ENCODE measurements at places on chromosomes 2 and 18.

DNA sequence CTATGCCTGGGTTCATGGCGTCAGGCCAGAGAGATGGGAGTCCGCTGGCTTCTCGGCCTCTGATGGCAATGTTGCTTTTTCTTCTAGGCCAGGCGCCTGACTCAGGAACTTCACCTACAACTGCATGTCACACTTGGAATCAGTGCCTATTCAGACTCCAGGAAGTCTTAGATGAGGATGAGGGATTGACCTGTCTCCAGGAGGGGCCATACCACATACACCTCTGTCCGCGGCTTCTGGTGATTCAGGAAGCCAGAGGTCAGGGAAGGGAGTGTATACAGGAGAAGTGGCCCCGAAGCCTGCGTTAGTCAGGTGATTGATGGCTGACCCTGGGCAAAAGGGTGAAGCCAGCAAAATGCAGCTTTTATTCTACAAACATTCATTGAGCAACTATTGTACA, 109.1 kb upstream of the RMDN2 start:
- DNase-seq = no peak

DNA sequence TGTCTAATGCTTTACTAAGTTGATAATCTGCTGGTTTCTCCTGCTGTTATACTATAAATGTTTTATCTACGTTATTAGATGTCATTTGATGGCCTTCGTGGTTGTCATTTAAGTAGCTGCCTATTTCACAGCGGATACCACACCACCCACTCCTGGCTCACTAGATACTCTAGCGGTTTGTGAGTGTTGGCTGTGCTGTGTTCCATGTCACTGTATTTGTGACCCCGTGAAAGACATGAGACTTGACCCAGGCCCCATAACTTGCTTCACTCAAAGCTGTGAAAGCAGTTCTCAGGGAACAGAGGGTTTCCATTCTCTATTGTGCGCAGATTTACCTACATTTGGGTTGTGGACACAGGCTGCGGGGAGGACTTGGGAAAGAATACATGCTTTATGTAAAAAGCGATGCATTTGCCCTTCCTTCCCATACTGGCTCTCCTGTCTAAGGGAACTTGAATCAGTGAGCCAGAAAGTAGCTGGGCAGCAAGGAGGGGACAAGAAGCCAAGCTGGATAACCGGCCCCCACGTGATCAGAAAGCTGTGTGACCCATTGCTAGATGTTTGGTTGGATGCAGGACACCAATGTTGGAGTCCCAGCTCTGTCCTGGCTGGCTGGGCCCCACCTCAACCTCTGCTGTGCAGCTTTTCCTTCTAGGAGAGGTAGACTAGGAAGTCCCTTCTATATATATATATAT, 52.2 kb downstream of the PLB1 start:
- DNase-seq = no peak

- DNase-seq = no peak
These were observed 679 bp downstream of the TSGA10 start for GRCh38 chr2:99153921-99154604.

- DNase-seq = no peak
These were observed 11.1 kb downstream of the LIMS2 start for GRCh38 chr2:127664065-127664894.

DNA sequence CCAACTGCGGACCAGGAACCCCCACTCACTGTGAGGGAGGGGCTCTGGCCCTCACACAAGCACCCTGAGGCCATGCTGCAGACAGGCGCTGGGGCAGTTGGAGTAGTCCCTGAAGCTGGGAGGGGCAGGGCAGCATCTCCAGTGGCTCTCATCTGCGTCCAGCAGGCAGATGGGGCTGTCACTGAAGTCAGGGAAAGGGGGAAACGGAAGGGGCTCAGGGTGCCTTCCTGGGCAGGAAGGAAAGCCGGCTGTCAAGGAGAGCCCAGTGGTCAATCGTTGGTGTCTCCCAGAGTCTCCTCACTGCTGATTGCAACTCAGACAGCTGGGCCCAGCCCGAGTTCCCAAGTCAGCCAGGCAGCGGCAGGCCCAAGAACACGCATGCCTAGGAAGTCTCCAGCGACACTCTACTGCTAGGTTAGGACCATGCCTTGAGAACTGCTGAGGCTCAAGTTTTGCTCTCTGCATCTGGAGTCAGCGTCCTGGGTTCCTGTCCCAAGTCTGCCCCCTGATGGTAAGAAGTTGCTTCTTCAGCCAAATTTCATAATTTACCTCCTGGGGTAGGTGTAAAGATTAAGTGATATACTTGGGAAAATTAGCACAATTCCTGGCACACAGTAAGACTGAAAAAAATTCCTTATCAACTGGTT, 27.4 kb upstream of the NMUR1 start:
- no peak for DNase-seq

GRCh38 chr2:28134262-28134812, 243.8 kb downstream of the BABAM2 start:
- no peak for DNase-seq

GRCh38 chr18:12409469-12409868, 1.7 kb downstream of the PRELID3A start:
- DNase-seq = no peak

GRCh38 chr2:50004667-50005066, 850.4 kb upstream of the FSHR start:
- no peak for DNase-seq

GRCh38 chr18:13534631-13535030, 191.7 kb downstream of the FAM210A start:
- no peak for DNase-seq

DNA sequence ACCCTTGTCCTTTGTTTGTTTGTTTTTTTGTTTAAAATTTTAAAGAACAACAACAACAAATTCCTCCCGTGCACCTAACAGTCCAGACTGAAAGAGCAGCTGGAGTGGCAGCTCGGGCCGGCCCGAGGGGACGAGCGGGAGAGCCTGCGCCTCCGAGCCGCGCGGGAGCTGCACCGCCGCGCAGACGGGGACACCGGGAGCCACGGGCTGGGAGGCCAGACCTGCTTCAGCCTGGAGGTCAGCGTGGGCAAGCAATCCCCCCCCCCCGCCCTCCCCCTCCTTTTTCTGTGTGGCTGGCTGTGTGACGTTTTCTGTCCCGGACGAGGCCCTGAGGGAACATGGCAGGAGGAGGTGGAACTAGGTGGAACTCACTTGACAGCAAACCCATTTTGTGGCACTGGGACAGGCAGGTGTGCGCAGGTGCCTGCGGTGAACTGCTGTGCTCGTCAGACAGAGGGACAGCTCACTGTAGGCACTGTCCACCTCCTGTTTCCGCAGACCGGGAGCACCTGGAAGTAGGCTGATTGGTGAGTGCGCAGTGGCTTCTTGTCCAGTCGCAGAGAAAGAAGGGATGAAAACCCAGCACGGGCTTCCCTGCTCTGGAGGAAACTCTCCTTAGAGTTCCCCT, 80.6 kb downstream of the MTCL1 start:
- no peak for DNase-seq

DNA sequence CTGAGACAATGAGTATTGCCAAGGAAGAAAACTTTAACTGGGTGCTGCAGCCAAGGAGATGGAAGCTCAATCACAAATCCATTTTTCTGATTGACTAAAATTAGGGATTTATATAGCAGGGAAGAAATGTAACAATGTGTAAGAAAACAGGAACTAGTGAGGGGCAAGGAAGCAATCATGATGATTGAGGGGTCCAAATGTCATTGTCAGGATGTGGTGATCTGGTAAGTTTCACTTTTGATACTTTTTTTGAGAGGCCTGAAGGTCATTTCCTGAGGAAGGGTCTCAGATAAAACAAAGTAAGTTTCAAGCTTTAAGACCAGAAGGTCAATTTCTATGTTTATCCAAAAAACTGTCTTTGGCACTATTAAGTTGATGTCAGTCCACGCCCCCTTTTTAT, 12.0 kb upstream of the GCC2 start:
- DNase-seq = no peak
